Activated naive CD4-positive, alpha-beta T cell treated with Interleukin-2 at 50 U/mL for 16 hours (primary cell): ENCODE measurements at places on chromosomes 1 and 21.
A peak's percentile ranks its signal among the peaks of the same experiment; 100 is the strongest.

GRCh38 chr1:98119796-98120195 lies 199.0 kb upstream of the DPYD start:
- no peak for DNase-seq

- DNase-seq, result no peak
These were observed 569.4 kb upstream of the ADAMTS5 start for GRCh38 chr21:27536319-27536718.

DNA sequence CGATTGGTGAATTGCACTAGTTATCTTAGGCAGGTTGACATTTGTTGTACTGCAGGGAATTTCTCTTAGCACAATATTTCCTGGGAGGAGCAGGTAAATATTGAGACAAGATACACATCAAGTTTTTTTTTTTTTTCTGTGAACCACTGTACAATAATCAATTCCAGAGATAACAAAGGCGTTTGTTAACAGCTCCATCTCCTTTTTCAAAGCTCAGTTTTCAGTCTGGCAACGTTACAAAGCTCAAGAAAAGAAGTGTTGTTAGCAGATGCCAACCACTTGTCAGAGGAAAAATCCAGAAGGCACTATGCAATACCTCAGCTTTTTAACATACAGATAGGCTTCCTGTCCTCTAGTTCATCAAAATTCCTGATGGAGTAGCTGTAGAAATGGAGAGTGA lies 40.9 kb upstream of the DAB1 start:
- no peak for DNase-seq

GRCh38 chr1:66368261-66368660 lies 165.7 kb upstream of the SGIP1 start:
- no peak for DNase-seq

- DNase-seq, result peak; percentile 66
These were observed 7.8 kb upstream of the KIF14 start for GRCh38 chr1:200628223-200628881.
